ENCODE measurements at places on chromosomes 7 and 10.

- no peak for DNase-seq
Measured at GRCh38 chr10:125076121-125076825, 84.1 kb downstream of the CTBP2 start.

DNA sequence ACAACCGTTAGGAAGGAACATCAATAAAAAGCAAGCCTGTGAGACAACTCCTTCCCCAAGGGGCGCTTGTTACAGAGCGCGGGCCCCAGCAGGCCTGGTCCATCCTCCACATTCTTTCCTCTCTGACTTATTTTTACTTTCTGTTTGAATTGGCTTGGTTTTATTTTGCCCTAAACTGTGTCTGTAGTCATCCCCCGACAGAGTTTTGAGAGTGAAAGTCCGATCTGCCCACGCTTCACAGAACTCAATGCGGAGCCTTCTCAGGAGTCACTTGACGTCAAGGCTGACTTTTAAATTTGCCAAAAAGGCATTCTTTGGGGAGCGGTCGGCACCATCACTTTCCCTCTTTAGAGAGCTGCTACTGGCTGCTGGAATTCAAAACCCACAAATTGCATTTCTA is 150.1 kb upstream of the KLF6 start:
- peak; percentile 56 for DNase-seq

DNA sequence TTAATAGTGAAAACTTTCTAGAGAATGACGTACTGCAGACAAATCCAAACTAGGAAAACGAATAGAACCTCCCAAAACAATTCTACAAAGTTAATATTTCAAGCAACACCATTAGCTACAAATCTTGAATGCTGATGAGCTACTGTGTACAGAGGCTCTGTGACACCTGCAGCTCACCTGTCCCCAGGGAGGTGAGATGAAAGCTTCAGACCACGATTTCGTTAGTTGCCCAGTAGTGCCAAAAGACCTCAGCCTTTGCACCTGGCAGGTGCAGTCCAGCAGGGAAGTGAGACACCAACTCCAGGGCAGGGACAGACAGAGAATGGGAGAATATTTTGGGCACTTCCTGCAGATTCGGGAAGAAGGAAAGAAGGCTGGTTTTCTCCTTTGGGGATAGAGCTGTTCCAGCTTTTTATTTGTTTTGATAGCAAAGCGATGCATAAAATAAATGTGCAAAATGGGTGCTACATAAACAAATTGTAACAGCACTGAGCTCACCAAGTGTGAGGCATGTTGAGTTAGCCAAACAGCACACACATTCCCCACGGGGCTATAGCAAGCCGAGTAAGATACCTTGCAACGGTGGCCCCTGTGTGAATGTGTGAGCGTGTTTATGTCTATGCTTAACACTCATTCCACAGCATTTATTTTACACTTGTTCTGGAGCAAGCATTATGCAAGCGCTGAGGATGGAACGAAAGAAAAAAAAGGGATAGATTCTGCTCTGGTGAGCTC is 1024.8 kb upstream of the AUTS2 start:
- DNase-seq: no peak

- DNase-seq: no peak
Measured at GRCh38 chr7:25803117-25803887, 348.7 kb upstream of the NFE2L3 start.

DNA sequence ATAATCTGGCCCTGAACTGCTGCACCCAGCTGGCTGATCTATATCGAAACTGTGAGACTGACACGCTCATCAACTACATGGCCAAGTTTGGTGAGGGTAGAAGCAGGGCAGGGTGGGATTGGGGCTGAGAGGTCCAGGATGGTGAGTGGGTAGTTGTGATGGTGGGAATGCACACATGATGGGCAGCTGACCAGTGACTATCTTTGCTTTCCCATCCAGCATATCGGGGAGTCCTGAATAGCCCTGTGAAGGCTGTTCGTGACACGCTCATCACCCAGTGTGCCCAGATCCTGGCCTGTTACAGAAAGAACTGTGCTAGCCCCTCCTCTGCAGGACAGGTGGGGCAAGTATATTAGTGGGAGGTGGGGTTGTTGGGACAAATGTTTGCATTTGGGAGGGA is 12.5 kb upstream of the CHCHD1 start:
- DNase-seq: no peak

DNA sequence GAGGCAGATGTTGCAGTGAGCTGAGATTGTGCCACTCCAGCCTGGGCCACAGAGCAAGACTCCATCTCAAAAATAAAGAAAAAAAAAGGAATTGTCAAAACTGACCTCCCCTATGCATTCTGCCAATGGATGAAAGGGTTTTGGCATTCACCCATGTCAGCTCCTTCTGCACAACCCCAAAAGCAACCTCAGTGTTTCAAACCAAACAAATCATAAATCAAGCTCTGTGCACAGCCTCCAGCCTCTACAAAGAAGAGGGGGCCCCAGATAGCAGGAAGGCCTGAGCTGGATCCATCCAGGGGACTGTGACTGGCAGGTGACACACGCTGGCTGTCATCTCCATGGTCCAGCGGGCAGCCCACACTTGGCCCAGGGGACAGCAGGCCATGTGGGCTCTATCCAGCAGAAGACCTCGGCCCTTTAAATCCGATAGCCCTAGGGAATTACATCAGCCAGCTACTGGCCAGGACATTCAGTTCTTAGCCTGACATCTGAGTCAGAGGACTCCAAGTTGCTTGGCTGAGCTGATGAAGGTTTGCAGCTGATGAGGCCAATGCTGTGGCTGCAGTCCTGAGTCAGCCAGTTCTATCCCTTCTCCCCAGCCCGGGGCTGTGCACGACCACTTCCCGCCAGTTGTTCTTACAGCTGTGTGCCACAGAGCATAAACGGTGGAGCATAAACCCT is 52.0 kb upstream of the FIGNL1 start:
- DNase-seq: peak; percentile 92

DNA sequence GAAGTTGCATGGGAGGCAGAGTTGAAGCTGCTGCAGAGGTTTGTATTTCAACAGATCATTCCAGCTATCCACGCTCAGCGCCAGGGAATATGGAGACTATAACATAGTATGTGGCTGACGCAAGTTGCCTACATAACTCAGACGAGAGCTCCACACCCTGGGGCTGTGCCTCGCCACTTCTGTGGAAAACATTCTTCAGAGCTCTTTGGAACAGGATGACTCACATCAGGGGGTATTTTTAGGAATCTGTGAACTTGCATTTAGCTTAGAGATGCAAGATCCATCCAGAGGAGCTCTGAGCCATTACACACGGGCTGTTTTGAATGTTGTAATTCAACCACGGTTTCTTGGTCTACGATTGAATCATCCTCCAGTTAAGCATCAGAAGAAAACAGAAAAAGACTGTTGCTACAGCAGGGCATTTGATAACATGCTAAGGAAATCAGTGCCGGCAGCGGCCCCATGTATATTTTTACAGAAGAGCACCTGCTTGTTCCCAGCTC is 481.5 kb upstream of the AKR1E2 start:
- DNase-seq: peak; percentile 90

GRCh38 chr10:47269294-47269693 is 30.7 kb upstream of the GDF10 start:
- DNase-seq: no peak

DNA sequence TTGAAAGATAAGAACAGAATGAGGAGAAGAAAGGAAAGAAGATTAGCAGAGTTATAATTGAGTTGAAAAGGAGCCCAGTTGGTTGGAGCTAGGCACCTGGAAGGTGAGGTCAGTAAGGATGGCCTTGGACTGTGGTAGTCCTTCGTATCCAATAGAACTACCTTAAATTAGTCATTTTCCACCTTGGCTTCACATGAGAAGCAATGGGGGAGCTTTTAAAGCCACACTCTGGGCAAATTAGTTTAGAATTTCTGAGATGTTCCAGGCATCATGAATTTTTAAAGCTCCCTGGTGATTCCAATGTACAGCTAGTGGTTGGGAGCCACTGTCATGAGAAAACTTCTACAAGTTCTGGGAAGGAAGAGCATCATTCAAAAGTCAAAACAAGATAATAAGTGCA is 27.3 kb upstream of the CYP3A5 start:
- no peak for DNase-seq

- no peak for DNase-seq
Measured at GRCh38 chr7:64890761-64891362, 12.2 kb upstream of the ZNF273 start.

- DNase-seq: peak; percentile 75
Measured at GRCh38 chr7:85185424-85186082, 1.3 kb downstream of the SEMA3D start.

DNA sequence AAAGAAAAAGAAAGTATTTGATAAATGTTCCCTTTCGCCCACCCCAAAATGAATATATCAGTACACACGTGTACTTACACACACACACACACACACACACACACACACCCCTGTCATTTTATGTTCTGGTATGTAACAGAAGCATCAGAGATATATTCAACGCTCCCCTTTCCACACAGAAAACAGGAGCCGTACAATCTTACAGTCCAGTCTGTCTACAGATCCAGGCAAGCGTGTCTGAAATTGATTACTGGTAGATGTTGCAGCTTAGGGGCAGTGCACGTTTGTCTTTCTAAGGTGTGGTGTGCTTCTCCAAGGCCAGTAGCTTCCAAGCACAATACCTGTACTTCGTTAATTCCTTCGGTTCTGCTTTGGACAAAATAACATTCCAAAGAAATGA is 143.7 kb upstream of the RNF32 start:
- DNase-seq: no peak

- no peak for DNase-seq
Measured at GRCh38 chr7:34057956-34058355, 152.6 kb downstream of the BMPER start.

DNA sequence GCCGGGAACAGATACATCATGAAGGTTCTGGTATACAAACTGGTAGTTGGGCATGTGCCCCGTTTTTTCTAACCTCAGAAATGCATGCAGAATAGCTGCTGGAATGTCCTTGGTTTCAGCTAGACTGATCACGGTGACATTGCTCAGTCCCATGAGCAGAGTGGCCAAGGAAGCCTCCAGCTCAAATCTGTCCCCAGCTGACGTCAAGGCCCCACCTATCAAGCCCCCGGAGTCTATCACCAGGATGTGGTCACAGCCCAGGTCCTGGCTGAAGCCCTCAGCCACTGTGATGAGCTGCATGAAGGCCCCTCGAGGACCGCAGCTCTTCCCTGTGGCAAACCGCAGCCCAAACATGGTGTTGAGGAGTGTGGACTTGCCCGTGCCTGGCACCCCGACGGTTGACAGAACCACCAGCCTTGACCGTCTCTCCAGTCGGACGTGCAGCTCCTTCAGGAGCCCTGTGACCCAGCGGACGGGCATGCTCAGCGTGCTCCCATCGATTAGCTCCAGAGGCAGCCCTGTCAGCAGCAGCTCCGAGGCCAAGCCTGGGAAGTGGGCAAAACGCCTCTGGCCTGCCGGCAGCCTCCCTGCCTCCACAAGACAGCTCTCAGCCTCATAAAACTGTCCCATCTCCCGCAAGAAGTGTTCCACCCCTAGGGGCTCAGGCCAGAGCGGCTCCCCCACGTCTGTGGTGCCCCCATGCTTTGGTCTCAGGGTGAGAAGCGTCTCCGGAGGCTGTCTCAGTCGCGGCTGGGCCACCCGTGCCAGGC is 7.8 kb upstream of the MRPS24 start:
- no peak for DNase-seq

GRCh38 chr7:4279216-4279615 is 402.9 kb upstream of the FOXK1 start:
- no peak for DNase-seq

DNA sequence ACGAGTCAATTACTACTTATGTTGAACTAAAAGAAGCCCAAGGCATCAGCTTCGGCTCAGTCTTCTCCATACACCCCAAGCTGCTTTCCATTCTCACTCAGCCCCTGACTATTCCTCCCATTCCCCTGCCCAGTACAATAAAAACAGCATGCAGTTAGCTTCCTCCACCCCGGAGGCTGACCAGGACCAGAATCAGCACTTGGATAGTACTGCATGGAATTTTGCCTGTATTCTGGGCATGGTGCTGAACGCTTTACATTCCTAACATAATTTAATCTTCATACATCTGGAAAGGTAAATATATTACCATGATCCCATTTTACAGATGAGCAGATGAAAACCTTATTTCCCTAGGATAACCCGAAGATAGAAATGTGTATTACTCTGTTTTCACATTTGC is 7.5 kb upstream of the PODXL start:
- no peak for DNase-seq

DNA sequence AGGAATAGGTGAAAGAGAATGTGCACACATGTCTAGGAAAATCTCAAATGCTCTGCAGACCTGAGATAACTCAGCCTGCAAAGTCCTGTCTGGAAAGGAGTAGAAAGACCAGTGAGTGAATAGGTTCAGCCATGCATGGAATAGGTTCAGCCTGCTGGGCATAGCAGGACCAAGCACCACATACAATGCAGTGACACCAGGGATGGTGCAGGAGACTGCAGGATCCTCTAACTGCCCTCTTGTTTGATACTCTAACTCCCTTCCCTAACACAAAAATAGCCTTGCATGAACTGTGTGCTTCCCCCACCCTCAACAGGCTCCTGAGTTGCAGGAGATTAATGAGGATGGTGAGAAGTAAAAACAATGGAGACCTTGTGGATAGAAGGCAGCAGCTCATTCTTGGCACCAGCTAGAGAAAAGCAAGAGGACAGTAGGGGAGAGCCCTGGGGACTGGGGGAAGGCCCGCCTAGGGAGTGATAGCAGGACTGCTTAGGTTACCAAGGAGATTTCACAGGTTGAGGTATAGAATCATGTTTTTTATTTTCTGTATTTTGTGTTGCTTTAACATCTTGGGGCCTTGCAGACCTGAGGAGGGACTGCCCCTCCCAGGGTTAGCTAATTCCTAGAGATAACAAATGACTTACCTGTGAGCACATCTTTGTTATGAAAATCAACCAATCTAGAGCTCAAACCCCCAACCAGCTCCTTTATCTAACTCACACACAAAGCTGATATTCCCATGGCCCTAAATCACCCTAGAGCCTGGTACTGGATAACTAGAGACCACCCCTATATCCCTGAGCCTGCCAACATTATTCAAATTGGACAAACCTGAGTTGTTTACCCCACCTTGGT is 187.8 kb downstream of the PLPP4 start:
- DNase-seq: no peak

DNA sequence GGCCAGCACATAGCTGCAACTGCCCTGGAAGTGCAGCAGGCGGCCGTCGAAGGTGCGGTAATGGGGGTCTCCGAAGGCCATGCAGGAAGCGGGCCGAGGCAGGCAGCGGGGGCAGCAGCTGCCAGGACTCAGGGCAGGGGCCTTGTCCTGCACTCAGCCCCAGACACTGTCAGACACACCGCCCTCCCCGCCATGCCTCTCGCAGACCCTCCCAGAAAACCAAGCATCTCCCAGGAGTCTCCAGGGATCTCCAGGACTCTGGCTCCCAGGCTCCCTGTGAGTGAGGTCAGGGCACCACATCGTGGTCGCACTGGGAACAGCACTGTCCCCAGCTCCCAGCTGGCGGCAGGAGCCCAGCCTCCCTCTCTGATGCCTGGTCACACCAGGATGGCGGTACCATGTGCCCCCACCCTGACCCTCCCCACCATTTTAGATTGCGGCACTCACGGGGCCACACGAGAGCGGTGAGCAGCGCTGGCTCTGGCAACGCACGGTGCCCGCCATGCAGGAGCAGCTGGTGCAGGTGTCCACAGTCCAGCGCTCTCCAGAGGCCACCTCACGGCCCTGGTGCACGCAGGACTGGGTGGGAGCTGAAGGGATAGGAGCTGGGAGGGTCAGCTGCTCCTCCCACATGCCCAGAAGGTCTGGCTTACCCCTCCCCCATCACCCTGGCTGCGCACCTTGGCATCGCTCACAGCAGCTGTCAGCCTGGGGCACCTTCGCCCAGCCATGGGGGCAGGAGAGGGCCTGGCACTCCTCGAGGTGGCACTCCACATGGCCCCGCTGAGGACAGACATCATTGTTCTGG is 17.5 kb downstream of the ATP6V1F start:
- DNase-seq: peak; percentile 85

GRCh38 chr10:15420858-15421257 is 49.8 kb upstream of the FAM171A1 start:
- no peak for DNase-seq

- DNase-seq: no peak
Measured at GRCh38 chr10:51876503-51876902, 177.1 kb upstream of the CSTF2T start.
